ENCODE measurements at places on chromosomes 16 and 17.

GRCh38 chr17:29140051-29140621 lies 40.1 kb downstream of the MYO18A start:
- DNase-seq = peak; percentile 72

DNA sequence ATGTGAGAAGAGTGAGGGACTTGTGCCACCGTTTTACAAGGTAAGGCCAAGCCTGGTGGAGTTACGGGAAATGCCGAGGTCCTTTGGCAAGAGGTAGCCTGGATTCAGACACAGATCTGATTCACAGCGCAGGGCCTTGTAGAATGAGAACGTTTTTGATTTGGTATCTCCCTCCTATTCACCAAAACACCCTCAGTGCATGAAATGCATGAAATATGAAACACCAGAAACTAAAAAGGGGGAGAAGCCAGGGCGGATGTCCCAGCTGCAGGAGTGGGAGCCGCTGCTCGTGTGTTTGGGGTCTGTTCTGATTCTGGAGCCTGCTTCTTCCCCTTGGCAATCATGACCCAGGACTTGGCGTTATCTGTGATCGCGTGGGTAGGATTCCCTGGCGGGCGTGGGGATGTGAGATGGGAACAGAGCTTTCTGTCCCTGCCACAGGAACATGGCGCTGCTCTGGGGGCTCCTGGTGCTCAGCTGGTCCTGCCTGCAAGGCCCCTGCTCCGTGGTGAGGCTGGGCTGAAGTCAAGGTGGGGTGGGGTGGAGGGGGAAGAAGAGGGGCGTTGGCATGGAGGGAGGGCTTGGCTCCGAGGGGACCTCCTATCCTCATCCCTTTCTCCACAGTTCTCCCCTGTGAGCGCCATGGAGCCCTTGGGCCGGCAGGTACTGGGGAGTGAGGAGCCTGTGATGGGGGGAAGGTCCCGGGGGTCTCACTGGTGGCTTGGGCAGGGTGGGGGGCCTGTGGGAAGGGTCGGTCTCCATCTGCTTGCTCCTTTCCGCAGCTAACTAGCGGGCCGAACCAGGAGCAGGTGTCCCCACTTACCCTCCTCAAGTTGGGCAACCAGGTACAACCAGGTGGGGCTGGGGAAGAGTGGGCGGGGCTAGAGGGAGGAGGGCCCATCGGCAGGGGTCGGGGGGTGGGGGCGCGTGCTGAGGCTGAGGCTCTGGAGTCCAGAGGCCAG lies 2.2 kb downstream of the SERPINF2 start:
- DNase-seq = no peak

GRCh38 chr17:36755586-36755985 lies 154.2 kb downstream of the MRM1 start:
- peak; percentile 33 for DNase-seq

- no peak for DNase-seq
Measured at GRCh38 chr16:72219282-72219681, 47.3 kb upstream of the PMFBP1 start.

DNA sequence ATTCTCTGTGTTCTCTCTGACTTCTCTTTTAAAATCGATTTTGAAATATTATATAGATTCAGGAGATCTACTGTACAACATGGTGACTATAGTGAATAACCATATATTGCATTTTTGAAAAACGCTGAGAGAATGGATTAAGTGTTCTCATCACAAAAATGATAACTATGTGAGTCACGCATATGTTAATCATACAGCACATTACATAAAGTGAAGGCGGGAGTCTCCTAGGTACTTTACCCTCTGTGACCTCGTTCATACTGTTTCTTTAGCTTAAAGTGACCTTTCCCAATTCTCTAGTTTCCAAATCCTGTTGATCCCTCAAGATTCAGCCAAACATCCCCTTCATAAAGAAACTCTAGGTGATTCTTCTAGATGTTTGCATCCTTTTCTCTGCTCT lies 3.1 kb upstream of the KRTAP3-2 start:
- DNase-seq = no peak

DNA sequence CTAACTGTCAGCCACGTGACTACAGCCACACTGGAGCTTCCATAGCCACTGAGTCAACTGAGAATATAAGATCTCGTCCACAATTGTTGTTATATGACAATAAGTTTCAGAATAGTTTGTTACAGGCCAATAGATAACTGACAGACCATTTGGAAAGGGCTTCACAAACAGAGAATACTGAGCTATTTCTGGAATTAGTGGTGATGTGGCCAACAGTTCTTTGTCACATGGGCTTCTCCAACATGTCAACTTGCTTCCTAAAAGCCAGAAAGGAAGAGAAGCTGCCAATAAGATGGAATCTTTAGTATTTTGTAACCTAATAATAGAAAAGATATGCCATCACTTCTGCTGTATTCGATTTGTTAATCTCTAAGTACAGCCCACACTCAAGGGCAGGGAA lies 1220.4 kb downstream of the CDH8 start:
- DNase-seq = no peak

GRCh38 chr17:57256708-57257112 lies 387 bp downstream of the MSI2 start:
- peak; percentile 48 for DNase-seq

- DNase-seq = no peak
Measured at GRCh38 chr17:37388266-37388665, 12.5 kb downstream of the C17orf78 start.

GRCh38 chr17:27458524-27458908 lies 2.3 kb downstream of the KSR1 start:
- DNase-seq = no peak

GRCh38 chr16:64234200-64234599 lies 887.7 kb downstream of the CDH11 start:
- no peak for DNase-seq

GRCh38 chr17:42055027-42055426 lies 4.6 kb upstream of the C17orf113 start:
- DNase-seq = no peak

DNA sequence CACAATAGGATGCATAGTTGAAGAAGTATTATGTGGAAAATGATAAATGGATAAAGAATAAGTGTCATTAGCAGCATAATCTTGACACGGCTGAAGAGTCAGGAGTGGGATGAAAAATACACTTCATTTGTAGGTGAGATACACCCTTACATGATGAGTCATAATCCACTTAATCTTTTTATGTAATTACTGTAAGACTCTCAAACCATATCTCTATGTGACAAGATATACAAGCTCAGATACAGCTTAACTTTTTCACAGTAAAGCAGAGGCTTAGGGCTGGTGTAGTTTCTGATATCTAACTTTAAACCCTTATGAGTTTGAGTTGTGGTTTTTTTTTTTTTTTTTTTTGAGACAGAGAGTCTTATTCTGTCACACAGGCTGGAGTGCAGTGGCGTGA lies 101.2 kb downstream of the FTO start:
- DNase-seq = no peak

GRCh38 chr17:19369846-19370492 lies 7.4 kb upstream of the B9D1 start:
- peak; percentile 22 for DNase-seq

- DNase-seq = no peak
Measured at GRCh38 chr17:77147357-77147801, 6.6 kb downstream of the SEC14L1 start.

GRCh38 chr17:66348584-66349165 lies 46.3 kb downstream of the PRKCA start:
- no peak for DNase-seq

GRCh38 chr16:47426806-47427205 lies 34.1 kb downstream of the ITFG1 start:
- no peak for DNase-seq

- DNase-seq = no peak
Measured at GRCh38 chr17:9790889-9791876, at the start of gene DHRS7C. Gene DHRS7C (minus strand): TSS chr17:9791592. CDS start chr17:9791284, 308 bp downstream.

GRCh38 chr17:17985555-17985954 lies 12.9 kb downstream of the DRC3 start:
- DNase-seq = no peak

DNA sequence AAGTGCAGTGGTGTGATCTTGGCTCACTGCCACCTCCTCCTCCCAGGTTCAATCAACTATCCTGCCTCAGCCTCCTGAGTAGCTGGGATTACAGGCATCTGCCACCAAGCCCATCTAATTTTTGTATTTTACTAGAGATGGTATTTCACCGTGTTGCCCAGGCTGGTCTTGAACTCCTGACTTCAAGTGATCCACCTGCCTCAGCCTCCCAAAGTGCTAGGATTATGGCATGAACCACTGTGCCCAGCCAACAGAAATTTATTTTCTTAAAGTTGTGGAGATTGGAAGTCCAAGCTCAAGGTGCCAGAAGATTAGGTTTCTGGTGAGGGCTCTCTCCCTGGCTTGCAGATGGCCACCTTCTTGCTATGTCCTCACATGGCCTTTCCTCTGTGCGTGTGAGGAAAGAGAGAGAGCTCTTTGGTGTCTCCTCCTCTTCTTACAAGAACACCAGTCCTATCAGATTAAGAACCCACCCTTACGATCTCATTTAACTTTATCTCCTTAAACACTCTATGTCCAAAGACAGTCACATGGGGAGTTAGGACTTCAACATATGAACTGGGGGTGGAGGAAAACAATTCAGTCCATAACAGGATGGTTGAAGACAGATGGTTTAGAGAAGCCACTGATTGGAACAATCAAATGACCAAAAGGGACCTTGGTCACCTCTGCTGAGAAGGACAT lies 31.8 kb downstream of the C16orf82 start:
- DNase-seq = no peak

GRCh38 chr16:23407436-23408127 lies 45.4 kb downstream of the COG7 start:
- DNase-seq = no peak

GRCh38 chr17:49691086-49691676 lies 13.3 kb upstream of the SPOP start:
- DNase-seq = no peak

Measured in activated CD4-positive, alpha-beta T cell treated with anti-CD3 and anti-CD28 coated beads, Interleukin-2, amount 50 U/mL, for 1 hour (primary cell).